ENCODE measurements at places on chromosomes 16 and 17.

DNA sequence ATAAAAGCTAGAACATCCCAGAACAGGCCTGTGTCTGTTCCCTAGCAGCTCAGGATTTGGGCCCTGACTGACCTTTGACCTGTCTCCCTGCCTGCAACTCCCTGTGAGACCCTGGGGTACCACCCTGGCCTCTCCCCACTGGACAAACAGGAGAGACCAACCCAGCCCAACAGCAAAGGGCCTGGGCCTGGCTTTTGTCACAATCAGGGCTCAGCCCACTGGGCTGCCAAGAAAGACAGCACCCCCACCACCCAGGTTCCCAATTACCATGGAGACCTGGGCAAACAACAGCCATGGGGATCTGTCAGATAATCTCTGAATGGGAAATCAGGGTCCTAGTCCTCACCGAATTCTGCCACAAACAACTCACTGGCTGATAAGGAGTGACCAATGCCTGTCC lies 11.1 kb downstream of the PLLP start:
- DNase-seq = no peak

- no peak for DNase-seq
Observed at GRCh38 chr17:14525551-14526455, 224.9 kb downstream of the HS3ST3B1 start.

DNA sequence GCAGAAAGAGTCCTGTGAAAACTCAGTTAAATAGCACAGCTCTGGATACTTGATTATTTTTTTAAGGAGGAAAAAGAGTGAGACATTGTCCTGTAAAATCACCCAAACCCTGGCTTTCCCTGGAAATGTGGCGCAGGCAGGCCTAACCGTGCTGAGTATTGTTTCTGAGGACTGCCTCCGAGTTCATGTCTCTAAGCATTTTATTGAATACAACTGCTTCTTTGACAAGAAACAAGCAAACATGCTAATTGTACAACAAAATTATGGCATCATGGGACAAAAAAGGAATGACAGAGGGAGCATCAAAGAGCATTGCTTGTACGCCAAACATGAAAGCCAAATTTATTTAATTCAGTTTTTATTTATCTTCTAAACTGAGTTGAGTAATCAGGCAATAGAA lies 64.5 kb upstream of the HSBP1 start:
- no peak for DNase-seq

GRCh38 chr17:82503728-82504308 lies 15.7 kb upstream of the FOXK2 start:
- DNase-seq = no peak

- DNase-seq = no peak
Observed at GRCh38 chr16:79532273-79532672, 68.3 kb downstream of the MAF start.

DNA sequence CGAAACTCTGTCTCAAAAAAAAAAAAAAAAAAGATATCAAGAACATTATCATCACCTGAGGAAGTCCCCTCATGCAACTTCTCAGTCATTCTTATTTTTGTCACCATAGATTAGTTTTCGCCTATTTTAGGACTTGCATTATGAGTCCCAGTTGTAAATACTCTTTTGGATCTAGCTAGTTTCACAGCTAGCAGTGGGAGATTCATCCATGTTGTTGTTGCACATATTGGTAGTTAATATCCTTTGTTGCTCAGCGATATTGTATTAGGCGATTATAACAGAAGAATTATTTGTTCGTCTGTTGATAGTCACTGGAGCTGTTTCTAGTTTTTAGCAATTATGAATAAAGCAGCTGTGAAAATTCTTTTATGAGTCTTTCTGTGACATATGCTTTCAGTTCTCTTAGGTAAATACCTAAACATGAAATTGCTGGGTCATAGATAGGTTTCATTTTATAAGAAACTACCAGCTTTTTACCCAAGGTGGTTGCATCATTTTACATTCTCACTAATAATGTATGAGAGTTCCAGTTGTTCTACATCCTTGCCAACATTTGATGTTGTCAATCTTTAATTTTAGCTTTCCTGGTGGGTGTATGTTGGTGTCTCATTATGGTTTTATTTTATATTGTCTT lies 40.7 kb upstream of the MAP3K14 start:
- no peak for DNase-seq

- no peak for DNase-seq
Observed at GRCh38 chr16:54482892-54483574, 196.4 kb upstream of the IRX3 start.

DNA sequence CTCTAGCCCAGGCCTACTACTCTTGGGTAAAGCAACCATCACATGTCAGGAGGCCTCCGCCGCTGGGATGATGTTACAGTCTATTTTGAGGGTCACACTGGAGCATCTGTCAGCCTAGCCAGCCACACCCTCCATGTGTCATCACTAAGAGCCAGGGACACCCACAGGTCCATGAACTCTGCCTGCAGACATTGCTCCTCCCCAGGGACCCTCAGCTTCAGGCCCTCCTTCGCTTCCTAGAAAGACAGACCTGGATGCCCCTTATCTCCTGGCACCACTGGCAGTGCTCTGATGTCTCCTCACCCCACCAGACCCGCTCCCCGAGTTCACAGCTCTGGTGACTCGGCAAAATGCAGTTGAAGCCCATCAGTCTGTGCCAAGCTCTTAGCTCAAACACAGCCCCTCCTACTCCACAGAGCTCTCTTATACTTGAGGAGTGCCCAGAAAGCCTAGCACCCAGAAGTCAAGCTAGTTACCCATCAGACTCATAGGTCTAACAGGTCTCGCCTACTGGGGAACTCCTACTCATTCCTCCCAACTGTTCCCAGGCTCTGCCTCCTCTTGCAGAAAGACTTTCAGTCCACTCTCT lies 5.9 kb downstream of the RANBP10 start:
- no peak for DNase-seq

DNA sequence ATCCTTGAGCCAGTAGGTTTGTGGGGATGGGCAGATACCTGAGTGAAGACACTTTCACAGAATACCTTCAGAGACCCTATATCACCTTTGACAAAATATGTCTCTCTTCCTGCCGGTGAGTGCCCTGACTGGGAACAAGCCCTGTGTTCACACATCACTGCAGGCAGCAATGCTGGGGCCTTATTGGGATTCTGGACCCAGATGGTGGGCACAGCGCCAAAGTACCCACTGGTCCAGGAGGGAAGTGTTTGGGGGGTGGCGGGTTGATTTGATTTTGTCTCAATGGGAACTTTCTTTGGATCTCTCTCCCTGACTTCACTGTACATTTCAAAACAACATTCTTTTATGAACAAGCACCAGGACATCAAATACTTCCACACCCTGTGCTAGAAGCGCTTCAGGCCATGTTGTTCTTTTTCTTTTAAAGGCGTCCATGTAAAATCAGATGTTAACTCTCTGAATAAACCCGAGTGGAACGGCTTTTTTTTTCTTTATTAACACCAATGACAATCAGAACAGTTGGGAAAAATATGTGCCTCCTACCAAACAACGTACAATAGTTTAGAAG lies 62.4 kb upstream of the AKTIP start:
- DNase-seq = no peak

DNA sequence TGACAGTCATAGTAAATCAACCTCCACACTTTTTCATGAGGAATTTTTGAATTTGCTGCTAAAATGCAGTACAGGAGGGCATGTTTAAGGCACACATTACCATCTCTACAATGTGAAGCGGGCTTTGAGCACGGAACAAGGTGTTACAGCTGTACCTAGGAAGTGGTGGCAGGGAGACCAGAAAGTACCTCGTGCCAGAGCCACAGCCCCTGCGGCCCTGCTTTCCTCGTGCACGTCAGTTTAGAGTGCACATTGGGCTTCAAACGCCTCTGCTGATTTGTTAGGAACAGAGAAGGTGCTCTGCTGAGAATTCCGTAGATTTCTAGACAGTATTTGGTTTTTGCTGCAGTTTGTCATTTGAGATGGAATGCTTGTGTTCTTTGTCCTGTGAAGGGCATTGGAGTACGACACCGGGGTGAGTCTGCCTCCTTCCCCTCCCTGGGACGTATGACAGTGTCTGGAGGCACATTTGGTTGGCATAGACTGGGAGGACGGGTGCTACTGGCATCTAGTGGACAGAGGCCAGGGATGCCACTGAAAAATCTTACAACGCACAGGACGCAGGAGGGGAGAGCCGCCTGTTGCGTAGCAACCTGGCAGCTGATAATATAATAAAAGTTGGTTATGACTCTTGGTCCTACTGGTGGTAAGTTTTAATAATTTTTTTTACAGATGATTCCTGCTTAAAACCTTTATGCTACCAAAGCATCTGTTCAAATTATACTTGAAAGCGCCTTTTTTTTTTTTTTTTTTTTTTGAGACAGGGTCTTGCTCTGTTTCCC lies 9.1 kb downstream of the FOXK2 start:
- no peak for DNase-seq

DNA sequence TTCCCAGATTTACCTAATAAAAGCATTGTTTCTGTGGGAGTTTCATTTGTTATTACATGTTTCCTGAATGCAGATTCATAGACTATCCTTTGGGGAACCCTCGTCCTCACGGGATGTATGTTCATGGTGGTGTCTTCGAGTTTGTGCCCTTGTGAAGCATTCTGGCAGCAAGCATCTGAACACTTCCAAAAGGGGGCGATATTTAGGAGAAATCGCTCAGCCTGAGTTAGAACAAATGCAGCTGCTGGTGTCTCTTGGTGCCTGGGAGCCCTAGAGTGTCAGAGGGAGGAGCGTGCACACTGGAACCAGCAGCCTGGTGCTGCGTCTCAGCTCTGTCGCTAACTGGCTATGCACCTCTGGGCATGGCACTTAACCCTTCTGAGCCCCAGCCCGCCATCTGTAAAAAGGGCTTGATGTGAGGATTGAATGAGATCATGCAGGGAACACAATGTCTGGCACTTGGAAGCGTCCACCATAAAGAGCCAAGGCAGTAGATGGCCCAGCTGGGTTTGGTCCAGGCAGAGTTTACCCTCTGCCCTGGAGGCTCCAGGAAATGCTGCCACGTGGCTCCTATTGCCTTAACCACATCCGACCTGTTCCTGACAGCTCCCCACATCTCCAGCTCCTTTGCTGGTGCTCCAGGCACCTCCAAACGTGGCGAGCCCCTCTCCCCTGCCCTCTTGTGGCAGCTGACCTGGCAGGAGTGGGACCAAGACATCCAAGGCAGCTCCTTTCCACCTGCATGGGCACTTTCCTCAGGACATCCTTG lies 25.0 kb upstream of the C16orf78 start:
- no peak for DNase-seq

- no peak for DNase-seq
Observed at GRCh38 chr17:9522074-9522473, 53.5 kb downstream of the STX8 start.
